ENCODE measurements at places on chromosomes 5 and 9.

GRCh38 chr5:90921418-90921973, 362.9 kb downstream of the ADGRV1 start:
- no peak for DNase-seq

- DNase-seq = no peak
Measured at GRCh38 chr9:117992006-117992405, 287.8 kb downstream of the TLR4 start.

DNA sequence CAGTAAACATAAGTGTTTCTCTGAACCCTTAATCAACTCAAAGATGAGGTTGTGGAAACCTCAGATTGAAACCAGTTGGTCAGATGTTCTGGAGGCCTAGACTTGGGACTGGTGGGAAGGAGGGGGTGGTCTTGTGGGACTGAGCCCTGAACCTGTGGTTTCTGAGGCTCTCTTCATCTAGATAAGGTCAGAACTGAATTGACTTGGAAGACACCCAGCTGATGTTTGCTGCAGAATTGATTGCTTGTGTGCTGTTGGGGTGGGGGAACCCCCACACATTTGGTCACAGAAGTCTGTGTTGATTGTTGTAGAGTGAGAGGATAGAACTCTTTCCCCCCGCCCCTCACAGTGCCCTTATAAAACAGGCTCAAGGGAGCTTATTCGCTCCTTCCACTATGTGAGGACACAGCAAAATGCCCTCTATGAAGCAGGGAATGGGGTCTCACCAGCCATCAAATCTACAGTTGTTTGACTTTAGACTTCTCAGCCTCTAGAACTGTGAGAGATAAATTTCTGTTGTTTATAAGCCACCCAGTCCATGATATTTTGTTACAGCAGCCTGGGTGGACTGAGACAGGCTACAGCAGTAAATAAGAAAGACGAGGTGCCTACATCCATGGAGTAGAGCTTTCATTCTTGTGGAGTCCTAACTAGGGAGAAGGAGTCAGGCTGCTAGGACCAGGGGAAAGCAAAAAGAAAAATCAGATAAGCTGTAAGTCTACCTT, 25.7 kb upstream of the UGCG start:
- peak; percentile 24 for DNase-seq

- no peak for DNase-seq
Measured at GRCh38 chr9:35518981-35519679, 29.2 kb downstream of the RUSC2 start.

- DNase-seq = no peak
Measured at GRCh38 chr5:60649288-60649917, 50.6 kb downstream of the DEPDC1B start.

GRCh38 chr5:989961-990530, 18.6 kb upstream of the NKD2 start:
- DNase-seq = no peak
